ENCODE measurements at places on chromosomes 3 and 15. TPM values are rescaled to one million over a fixed set of nuclear protein-coding genes. Genes with fewer than 3 reads are reported as not detected.

GRCh38 chr3:98733812-98734281 is 29.3 kb upstream of the ST3GAL6 start:
- DNase-seq = no peak

GRCh38 chr3:134527037-134527436 is 41.2 kb downstream of the CEP63 start:
- no peak for DNase-seq

- DNase-seq = no peak
Measured at GRCh38 chr3:2099028-2099671, 484 bp downstream of the CNTN4 start.

DNA sequence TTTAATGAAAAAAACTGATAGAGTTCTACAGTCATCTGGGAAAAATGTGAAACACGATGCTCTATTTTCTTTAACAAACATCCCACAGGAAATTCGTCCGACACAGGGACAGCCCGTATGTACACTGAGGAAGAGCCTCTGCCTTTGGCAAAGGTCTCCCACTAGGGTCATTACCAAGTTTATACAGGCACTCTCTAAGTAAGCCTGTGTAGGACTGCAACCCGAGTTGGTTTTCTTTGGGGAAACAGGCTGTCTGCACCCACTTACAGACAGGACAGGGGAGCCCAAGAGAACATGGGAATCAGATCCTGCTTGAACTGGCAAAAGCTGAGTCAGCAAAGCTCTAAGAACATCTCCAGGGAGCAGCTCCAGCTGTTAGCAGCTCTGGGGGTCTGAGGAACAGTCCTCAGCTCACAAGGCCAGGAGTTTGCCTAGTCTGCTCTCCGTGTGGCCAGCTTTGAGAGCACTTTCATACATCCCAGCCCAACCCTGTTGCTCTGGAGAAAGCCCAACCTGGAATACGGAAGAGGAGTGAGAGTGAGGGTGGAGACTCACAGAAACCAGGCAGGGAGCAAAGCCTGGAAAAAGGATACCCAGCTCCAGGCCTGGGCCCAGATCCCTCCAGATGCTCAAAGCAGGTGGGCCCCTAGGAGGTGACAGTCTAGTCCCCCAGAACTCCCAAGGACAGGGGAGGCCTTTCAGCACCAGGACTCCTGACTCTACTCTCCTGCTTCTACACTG is 1.9 kb downstream of the TBC1D2B start:
- no peak for DNase-seq

- DNase-seq = no peak
Measured at GRCh38 chr3:147614210-147614609, 205.0 kb downstream of the ZIC1 start.

TRPM1 gene
- polyA plus RNA-seq = not detected

FBXW12 gene
- 0.46 TPM for polyA plus RNA-seq
